Adrenal gland (tissue), 19 donors: ENCODE measurements at places on chromosomes 1 and 21. TPM values are rescaled to one million over a fixed set of nuclear protein-coding genes. Genes with fewer than 3 reads are reported as not detected.

- DNase-seq: no peak
Observed at GRCh38 chr21:23718446-23719285, 1888.6 kb downstream of the MRPL39 start.

The TTC3 gene
- total RNA-seq: 132 TPM

- no peak for DNase-seq
Observed at GRCh38 chr1:158126425-158126824, 54.3 kb upstream of the CD1D start.

- no peak for DNase-seq
Observed at GRCh38 chr1:85146972-85147359, 53.9 kb downstream of the SYDE2 start.

GRCh38 chr1:7863756-7864328 is 11.0 kb upstream of the UTS2 start:
- DNase-seq: no peak
